ENCODE measurements at places on chromosomes 4 and X. TPM values are rescaled to one million over a fixed set of nuclear protein-coding genes. Genes with fewer than 3 reads are reported as not detected.
A peak's percentile ranks its signal among the peaks of the same experiment; 100 is the strongest.

GRCh38 chr4:53189011-53189410, 176.8 kb downstream of the SCFD2 start:
- H3K4me1 ChIP-seq: no peaks in the 10 kb centered on the region
- no peaks in the 10 kb centered on the region for H3K27me3 ChIP-seq
- no peak overlapping the region for H3K27ac ChIP-seq
- no peaks in the 10 kb centered on the region for H3K36me3 ChIP-seq
- DNase-seq: no peak

DNA sequence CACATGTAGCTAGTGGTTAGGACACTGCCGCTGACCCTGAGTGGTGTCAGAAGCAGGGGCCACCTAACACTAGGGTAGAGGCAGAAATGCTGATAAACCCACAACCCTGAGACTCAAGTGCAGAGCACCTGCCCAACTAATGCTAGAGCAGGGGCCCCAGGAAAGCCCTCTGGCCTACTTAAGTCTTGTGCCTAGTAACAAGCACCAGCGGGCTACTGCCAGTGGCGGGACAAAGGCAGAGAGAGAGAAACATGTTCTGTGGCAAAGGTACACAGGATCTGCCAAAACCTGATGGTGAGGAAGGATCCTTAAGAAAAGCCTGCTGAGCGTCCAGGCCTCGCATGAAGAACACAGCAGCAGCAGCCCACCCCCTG, 172.4 kb downstream of the PRDM5 start:
- H3K27ac ChIP-seq: no peak overlapping the region
- no peaks in the 10 kb centered on the region for H3K27me3 ChIP-seq
- H3K4me1 ChIP-seq: no peaks in the 10 kb centered on the region
- no peaks in the 10 kb centered on the region for H3K36me3 ChIP-seq
- no peak for DNase-seq
- no peak overlapping the region for H3K4me3 ChIP-seq

DNA sequence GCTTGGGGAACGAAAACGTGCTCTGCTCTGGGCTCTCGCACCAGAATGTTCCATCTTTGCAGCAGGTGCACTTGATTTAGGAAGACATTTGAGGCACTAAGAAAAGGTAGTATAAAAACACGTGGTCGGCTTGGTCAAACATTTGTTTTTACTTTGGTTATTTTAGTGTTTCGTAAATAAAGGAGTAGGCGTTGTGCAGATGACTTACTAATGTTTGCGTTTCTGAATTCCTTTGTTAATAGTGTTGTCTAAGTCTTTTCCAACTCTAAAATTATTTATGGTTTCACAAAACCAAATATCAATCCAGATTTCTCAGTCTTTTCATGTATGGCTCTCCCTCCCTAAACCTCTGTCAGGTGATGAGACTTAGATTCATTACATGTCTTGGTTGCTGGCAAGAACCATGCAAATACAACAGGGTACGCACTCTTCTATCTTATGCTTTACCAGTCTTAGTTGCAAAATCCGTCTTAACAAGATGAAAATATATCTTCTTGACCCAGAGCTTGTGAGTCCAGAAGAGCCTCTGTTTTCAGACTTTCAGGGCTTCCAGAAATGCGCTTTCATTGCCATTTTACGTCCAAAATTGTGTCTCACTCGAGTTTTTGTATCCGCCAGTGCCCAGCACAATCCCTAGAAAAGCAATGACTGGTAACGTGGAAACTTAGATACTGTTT, 686 bp downstream of the MTHFD2L start:
- H3K27ac ChIP-seq: peak overlapping the region; percentile 95
- DNase-seq: no peak

DNA sequence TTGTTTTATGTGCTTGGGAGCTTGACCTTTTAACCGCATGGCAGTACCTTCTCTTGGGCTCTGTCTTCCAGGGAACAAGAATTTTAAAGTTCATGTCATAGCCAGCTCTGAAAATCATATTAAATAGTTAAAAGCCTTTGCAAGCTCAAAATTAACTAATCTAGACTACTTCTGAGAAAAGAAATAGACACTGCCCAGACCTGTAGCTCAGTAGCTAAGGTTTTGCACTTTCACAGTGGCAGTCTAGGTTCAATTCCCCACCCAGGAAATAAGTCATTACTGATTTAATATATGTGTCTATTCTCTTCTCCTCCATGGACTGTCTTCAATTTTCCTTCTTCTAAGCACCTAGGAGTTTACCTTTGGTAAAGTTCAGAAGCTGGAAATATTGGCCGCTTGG, 27.4 kb downstream of the HSD17B11 start:
- H3K36me3 ChIP-seq: peaks cover 83% of the 10 kb centered on the region
- no peaks in the 10 kb centered on the region for H3K27me3 ChIP-seq
- H3K4me3 ChIP-seq: no peak overlapping the region

- no peaks in the 10 kb centered on the region for H3K4me1 ChIP-seq
- no peaks in the 10 kb centered on the region for H3K27me3 ChIP-seq
Measured at GRCh38 chrX:111411983-111412382, at the start of gene DCX. Gene DCX (minus strand): TSS chrX:111412192. CDS start chrX:111410398, 1,794 bp downstream.

- H3K27me3 ChIP-seq: no peaks in the 10 kb centered on the region
- DNase-seq: no peak
- no peak overlapping the region for H3K4me3 ChIP-seq
- H3K27ac ChIP-seq: no peak overlapping the region
- no peaks in the 10 kb centered on the region for H3K4me1 ChIP-seq
Measured at GRCh38 chrX:141904262-141904661, 568 bp downstream of the MAGEC1 start.

UGT2A3 gene
- total RNA-seq: not detected

GRCh38 chr4:23458054-23458453, 431.8 kb downstream of the PPARGC1A start:
- no peak overlapping the region for H3K4me3 ChIP-seq
- no peaks in the 10 kb centered on the region for H3K36me3 ChIP-seq
- H3K27me3 ChIP-seq: no peaks in the 10 kb centered on the region
- H3K4me1 ChIP-seq: peaks cover 4% of the 10 kb centered on the region
- no peak overlapping the region for H3K27ac ChIP-seq
- no peak for DNase-seq

GRCh38 chr4:173860094-173860493, 330.1 kb upstream of the HAND2 start:
- no peak for DNase-seq
- H3K36me3 ChIP-seq: no peaks in the 10 kb centered on the region
- H3K4me3 ChIP-seq: no peak overlapping the region
- H3K27ac ChIP-seq: peak overlapping the region; percentile 5
- H3K27me3 ChIP-seq: no peaks in the 10 kb centered on the region
- H3K4me1 ChIP-seq: no peaks in the 10 kb centered on the region

PNMA3 gene
- total RNA-seq: 0.44 TPM

SHOX gene
- not detected for total RNA-seq

DNA sequence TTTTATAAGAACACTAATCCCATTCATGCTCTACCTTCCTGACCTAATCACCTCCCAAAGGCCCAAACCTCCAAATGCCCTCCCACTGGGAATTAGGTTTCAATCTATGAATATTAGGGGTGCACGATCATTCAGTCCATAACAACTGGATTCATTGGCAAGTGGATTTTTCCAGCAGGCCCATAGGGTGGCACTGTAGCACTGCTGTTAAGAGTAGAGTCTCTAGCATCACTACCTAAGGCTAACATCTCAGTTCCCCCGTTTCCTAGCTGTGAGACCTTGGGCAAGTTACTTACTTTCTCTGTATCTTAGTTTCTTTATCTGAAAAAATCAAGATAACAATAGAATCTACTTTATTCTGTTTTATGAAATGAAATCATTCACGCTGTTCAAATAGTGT, 315.8 kb downstream of the STIM2 start:
- no peak overlapping the region for H3K27ac ChIP-seq
- no peak overlapping the region for H3K4me3 ChIP-seq
- H3K4me1 ChIP-seq: no peaks in the 10 kb centered on the region
- peak; percentile 18 for DNase-seq
- no peaks in the 10 kb centered on the region for H3K36me3 ChIP-seq

GRCh38 chr4:4356106-4357041, 30.5 kb upstream of the NSG1 start:
- no peaks in the 10 kb centered on the region for H3K36me3 ChIP-seq
- H3K4me3 ChIP-seq: no peak overlapping the region
- no peak for DNase-seq
- H3K4me1 ChIP-seq: no peaks in the 10 kb centered on the region

GRCh38 chr4:52903273-52903672, 41.2 kb downstream of the RASL11B start:
- no peak overlapping the region for H3K27ac ChIP-seq
- H3K36me3 ChIP-seq: no peaks in the 10 kb centered on the region
- H3K4me3 ChIP-seq: no peak overlapping the region
- no peaks in the 10 kb centered on the region for H3K4me1 ChIP-seq

SLC9A6 gene
- 23.2 TPM for total RNA-seq

GRCh38 chrX:65667157-65667502, 324 bp upstream of the MSN start:
- peak overlapping the region; percentile 97 for H3K27ac ChIP-seq
- H3K36me3 ChIP-seq: no peaks in the 10 kb centered on the region
- DNase-seq: no peak
- peak overlapping the region; percentile 85 for H3K4me3 ChIP-seq
- H3K27me3 ChIP-seq: no peaks in the 10 kb centered on the region

FAM53A gene
- total RNA-seq: 2.3 TPM

- H3K4me3 ChIP-seq: peak overlapping the region; percentile 6
- no peaks in the 10 kb centered on the region for H3K36me3 ChIP-seq
- peak overlapping the region; percentile 91 for H3K27ac ChIP-seq
- no peaks in the 10 kb centered on the region for H3K27me3 ChIP-seq
Measured at GRCh38 chr4:118898684-118899138, 10.1 kb downstream of the SYNPO2 start.

PIM2 gene
- total RNA-seq: 3.4 TPM

- peak; percentile 42 for DNase-seq
- H3K27ac ChIP-seq: peak overlapping the region; percentile 96
- H3K36me3 ChIP-seq: no peaks in the 10 kb centered on the region
- H3K27me3 ChIP-seq: no peaks in the 10 kb centered on the region
Measured at GRCh38 chr4:140755774-140756318, 339 bp downstream of the TBC1D9 start.

DNA sequence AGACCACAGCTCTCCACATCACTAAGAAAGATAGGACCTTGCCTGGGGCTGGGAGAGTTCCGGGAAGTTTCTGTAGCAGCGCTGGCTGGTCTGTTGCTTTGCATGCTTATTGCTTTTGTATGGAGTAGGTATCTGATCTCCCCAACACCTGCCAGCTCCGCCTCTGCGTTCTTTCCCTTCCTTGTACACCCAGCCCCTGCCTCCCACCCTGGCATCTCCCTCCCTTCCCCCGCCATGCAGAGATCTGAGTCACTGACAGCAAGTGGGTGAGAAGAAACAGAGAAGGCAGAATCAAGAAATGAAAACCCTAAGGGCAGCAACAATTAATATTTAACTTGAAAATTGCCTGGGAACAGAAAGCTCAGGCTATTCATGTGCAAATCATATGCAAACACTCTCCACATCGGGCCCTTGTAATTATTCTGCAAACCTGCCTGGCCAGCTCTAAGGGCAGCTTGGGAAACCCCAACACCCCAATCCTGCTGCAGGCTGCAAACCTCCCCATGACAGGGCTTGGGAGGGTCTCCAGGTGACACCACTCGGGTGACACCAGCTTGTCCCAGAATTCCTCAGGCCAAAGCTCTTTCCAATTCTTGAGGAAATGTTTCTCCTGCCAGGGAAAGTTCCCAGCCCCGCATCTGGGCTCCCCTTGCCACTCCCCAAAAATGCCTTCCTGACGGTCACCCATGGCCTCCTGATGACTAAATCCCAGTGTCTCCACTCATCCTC, 257.2 kb downstream of the FBXW7 start:
- H3K4me3 ChIP-seq: no peak overlapping the region

DNA sequence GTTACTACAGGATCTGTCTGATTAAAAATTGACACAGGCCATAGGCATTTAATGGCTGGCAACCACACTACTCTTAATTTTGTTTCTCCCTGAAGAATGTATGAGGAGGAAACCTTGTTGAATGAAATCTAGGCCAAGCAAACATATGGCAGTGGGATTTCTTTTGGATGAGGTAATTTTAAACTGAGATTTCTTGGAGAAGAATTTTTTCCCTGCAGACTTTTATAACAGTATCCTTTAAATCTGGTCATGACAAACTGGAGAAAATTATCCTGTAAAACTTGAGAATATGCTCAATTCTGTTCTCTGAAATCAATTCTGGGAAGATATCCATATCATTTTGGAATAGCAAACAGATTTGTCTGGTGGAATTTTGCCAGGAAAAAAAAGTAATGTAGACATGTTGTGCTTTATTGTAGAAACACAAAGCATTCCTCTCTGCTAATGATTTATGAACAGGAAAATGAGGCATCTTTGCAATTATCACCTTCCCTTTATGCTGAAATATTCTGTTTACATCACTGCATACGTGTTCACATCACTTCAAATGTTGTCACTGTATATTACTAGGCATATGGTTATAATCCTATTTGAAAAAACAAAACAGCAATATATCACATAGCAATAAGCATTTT, 108.3 kb upstream of the ARSJ start:
- no peak for DNase-seq
- H3K4me3 ChIP-seq: no peak overlapping the region
- no peaks in the 10 kb centered on the region for H3K27me3 ChIP-seq
- H3K27ac ChIP-seq: no peak overlapping the region
- H3K36me3 ChIP-seq: no peaks in the 10 kb centered on the region

- no peaks in the 10 kb centered on the region for H3K4me1 ChIP-seq
- H3K4me3 ChIP-seq: no peak overlapping the region
- no peaks in the 10 kb centered on the region for H3K27me3 ChIP-seq
- no peak overlapping the region for H3K27ac ChIP-seq
Measured at GRCh38 chr4:164203476-164203875, 550.5 kb upstream of the SMIM31 start.

DNA sequence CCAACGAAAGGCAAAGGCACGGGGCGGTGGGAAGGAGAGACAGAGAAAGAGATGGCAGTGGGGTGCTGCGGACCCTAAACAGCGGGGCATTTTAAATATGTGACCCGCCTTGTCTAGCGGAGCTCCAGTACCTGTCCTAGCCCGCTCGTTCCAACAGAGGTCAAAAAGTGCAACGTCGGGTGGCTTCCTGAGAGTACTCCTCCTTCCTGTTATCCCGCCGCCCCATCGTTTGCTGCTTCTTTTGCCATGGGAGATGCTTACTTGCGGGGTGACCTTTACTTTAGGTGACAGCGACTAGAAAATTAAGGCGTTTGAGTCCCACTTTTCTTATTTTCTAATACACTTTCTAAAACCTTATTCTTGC, 735 bp downstream of the NRK start:
- no peaks in the 10 kb centered on the region for H3K4me1 ChIP-seq
- no peak for DNase-seq
